ENCODE measurements at places on chromosomes 2 and 18.

DNA sequence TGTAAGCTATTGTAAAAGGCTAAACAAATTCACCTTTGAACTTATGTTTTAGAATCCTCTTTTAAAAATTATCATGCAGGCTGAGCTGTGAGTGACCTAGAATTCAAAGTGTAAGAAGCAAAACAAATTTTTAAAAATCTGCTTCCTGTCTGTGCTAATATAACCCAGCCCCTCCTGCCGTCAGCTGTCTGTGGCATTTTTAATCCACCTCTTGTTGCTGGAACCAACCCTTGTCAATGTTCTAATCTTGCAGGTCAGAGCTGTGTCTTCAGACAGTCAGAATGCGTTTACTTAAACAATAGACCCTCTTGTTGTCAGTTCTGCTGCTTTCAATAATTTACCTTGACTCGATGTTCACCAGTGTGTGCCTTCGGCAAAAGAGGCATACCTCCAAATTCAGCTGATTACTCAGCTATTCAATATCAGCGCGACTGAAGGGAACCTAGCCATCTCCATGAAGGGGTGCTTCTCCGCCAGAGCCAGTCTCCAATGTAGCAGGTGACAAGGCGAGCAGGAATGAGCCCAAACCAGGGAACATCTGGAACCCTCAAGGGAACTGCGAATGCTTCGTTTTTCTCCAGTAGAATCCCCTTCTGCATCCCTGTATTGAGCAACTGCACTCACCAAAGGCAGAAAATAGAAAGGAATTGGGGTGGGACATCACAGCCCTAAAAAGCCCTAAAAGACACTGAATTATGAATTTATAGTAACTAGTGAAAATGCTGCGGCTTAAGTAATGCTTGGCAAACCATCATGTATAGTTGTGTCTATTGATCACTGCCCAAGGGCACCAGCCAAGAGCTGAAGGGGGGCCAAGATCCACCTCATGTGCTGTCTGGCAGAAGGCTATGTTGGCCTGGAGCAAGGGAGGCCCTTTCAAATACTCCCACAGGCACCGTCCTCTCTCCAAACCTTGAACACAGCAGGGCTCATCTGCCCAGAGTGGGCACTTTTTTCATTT is 62.5 kb downstream of the LYPD6B start:
- DNase-seq = no peak

GRCh38 chr2:15818881-15819280 is 121.5 kb upstream of the MYCN start:
- no peak for DNase-seq

DNA sequence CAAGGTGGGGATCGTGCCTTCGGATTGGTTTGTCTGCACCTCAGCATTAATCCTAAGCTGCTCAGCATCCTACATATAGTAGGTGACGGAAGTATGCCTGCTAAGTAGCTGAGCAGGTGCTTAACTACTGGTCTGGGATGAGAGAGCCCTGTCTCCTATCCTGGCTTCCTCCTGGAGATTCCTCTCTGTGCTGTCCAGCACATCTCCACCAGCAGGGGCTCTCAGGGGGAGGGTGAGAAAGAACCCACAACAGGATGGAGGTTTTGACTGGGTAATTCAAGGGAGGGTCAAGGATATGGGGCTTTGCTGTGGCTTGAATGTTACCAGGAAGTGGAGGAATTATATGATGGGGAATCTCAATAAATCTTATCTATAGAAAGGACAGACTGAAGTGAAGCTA is 45.4 kb upstream of the KIF5C start:
- no peak for DNase-seq

DNA sequence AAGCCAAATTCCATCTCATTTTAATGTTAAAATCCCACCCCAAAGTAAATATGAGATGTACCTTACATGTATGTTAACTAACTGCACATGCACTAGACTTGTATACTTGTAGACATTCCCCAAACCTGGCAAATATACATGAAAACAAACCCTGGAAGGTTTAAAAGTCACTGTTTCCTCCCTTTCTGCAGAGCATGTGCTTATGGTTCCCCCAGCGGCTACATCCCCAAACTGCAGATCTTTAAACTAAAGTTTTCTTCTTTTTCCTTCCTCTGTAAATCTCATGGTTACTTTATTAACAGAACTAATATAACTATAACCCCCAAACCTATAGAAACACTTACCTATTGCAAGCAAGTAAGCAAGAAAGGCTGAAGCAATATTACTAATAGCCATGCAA is 731.5 kb downstream of the LRP1B start:
- DNase-seq = no peak

- DNase-seq = no peak
These were observed 322.1 kb downstream of the CCDC85A start for GRCh38 chr2:56505885-56506284.

DNA sequence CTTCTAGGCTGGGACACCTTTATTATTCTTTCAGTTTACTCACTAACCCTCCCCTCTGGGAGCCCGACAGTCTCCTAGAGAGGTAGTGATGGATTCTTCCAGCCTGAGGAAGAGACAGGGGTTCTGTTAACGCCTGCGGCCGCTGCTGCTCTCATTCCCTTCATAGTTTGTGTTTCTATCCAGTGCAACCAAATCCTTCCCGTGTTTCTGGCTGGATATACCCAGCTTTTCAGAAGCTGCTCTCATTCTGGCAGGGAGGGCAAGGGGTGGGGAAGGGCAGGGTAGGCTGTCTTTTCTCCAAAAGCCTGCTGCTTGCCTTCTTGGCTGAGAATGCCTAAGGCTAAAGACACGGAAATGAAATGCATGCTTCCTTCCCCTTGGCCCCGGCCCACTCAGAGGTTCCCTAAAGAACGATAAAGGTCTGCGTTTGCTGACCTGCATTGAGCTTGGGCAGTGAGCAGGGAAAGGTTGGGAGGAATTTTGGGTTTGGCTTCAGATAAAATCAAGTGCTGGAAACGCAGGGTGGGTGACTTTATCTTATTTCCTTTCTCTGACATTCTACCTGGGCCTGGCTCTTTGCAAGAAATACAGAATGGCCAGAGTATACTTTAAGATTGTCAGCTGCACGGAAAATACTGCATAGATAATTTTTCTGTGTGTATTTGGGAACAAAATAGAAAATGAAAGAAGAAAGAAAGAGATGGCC is 390.9 kb downstream of the NBAS start:
- DNase-seq = no peak
